Adrenal gland (tissue), 19 donors: ENCODE measurements at places on chromosomes 1 and 21. TPM values are rescaled to one million over a fixed set of nuclear protein-coding genes. Genes with fewer than 3 reads are reported as not detected.

Gene STRIP1
- total RNA-seq: 25.0 TPM

Gene CCDC185
- not detected for total RNA-seq

Gene SMYD2
- total RNA-seq: 19.2 TPM

Gene LPAR3
- 0.60 TPM for total RNA-seq

Gene EFNA1
- 34.4 TPM for total RNA-seq

Gene CYP4Z1
- total RNA-seq: 0.39 TPM

Gene OR10J1
- total RNA-seq: not detected

Gene LENEP
- total RNA-seq: 0.44 TPM

Gene C2CD4D
- not detected for total RNA-seq

Gene MANEAL
- 11.8 TPM for total RNA-seq

Gene PROK1
- 0.76 TPM for total RNA-seq

Gene ZNF695
- not detected for total RNA-seq

Gene SMG5
- 102 TPM for total RNA-seq

Gene S100A7
- not detected for total RNA-seq

Gene PLPPR5
- 0.33 TPM for total RNA-seq

Gene TMPRSS15
- total RNA-seq: not detected

Gene MAP10
- 2.4 TPM for total RNA-seq
